Placental pericyte (primary cell): ENCODE measurements at places on chromosomes 16 and 17. TPM values are rescaled to one million over a fixed set of nuclear protein-coding genes. Genes with fewer than 3 reads are reported as not detected.

Gene CD300E
- not detected in 2 replicates for total RNA-seq

Gene TLCD2
- total RNA-seq: 1.0 and 5.3 TPM in 2 replicates

Gene SLC22A31
- 0.57 and 2.2 TPM in 2 replicates for total RNA-seq

Gene GNG13
- total RNA-seq: not detected in 2 replicates

Gene SALL1
- total RNA-seq: 0.22 and 4.9 TPM in 2 replicates

Gene SEPTIN12
- not detected in 2 replicates for total RNA-seq

Gene DCXR
- 32.2 and 43.5 TPM in 2 replicates for total RNA-seq

Gene DNASE1L2
- 0.86 and 1.1 TPM in 2 replicates for total RNA-seq

Gene C1QTNF8
- total RNA-seq: not detected in 2 replicates

Gene FBRS
- 25.8 and 34.4 TPM in 2 replicates for total RNA-seq

Gene TEKT1
- not detected in 2 replicates for total RNA-seq

Gene USB1
- 48.8 and 50.5 TPM in 2 replicates for total RNA-seq
